ENCODE measurements at places on chromosomes 16 and 17.

GRCh38 chr16:117379-118365 lies 20.8 kb downstream of the NPRL3 start:
- DNase-seq: peak; percentile 32

- DNase-seq: no peak
Observed at GRCh38 chr17:79989106-79989835, 46.4 kb downstream of the TBC1D16 start.

- DNase-seq: no peak
Observed at GRCh38 chr17:36197387-36197703, 787 bp upstream of the CCL3L1 start.

GRCh38 chr16:67429053-67429798 lies 1.7 kb upstream of the HSD11B2 start:
- DNase-seq: no peak

DNA sequence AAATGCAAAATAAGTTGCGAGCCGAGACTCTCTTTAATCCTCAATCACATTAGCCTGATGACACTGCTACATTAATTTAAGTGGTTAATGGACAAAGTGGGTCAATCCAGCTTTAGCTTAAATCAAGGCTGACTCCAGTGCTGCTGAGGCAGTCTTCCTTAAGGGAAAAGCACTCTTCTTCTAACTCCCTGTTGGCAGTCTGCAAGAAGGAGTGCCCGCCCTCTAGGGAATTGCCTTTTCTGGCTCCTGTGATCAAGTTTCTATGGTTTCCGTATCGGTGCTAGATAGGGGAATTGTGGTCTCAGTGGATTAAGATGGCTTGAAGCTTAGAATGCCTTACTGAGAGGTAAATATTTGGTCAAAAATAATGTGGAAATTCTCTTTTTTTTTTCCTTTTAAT lies 41.0 kb downstream of the HS3ST3B1 start:
- no peak for DNase-seq

- DNase-seq: peak; percentile 64
Observed at GRCh38 chr17:72539981-72540897, 419.4 kb downstream of the SOX9 start.

DNA sequence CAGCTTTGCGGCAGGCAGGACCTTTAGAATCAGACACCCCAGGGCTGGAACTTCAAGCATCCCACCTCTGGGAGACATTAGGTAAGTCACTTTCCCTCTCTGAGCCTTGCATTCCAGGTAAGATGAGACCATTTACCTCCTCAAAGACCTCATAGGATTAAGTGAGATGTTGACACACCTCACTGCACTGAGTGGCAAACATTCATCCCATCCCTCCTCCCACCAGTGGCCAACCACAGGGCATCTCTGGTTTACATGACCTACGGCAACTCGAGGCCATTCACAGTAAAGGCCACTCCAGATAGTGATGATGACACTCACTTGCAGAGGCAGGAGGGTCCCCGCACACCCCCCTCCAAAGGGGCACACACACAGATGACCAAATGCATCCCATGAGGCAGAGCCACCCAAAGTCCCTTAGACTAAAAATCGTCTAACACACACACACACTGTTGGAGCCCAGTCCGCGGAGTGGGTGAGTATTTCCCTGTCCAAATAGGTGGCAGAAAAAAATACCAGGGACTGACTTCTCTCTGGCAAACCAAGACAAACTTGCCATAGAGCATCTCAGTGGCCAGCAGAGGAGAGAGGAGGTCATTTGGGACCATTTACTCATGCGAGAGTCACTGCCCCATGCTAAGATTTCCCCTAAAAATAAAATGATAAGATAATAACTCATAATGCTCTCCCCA lies 454.9 kb downstream of the SOX9 start:
- DNase-seq: no peak

- no peak for DNase-seq
Observed at GRCh38 chr17:5595831-5596230, 11.5 kb upstream of the NLRP1 start.

GRCh38 chr17:69246726-69247375 lies 18.2 kb upstream of the ABCA10 start:
- DNase-seq: peak; percentile 43

DNA sequence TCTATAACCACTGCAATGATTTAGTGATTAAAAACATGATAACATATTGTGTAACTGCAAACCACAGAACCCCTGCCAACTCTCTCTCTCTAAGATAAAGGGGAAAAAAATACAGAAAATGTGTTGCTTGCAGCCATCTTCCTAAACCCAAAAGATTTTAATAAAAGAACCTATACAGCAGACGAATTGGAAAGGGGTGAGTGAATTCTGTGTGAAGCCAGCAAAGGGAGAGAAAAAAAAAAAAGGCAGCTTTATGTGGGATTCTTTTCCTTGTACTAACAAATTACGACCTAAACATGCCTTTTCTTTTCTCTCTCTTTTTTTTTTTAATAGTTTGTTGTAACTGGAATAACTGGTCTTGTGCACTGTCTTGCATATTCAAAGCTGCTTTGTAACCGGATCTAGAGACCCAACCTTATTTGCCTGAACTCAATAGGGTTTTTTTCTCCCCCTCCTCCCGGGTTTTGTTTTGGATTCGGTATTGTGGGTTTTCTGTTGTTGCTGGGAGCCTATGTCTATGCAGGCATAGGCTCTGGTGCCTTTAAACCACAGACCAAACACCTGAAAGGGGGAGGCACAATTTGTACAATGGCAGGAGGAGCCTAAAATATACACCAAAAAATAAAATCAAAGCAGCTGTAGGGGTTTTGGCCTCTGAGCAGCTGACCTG lies 7.0 kb upstream of the ZFHX3 start:
- DNase-seq: peak; percentile 90

GRCh38 chr16:23668225-23668624 lies 10.5 kb upstream of the PLK1 start:
- DNase-seq: no peak

GRCh38 chr17:41049110-41049509 lies 2.0 kb upstream of the KRTAP2-1 start:
- peak; percentile 54 for DNase-seq

GRCh38 chr16:12682432-12683165 lies 121.1 kb downstream of the CPPED1 start:
- DNase-seq: no peak

GRCh38 chr17:50909765-50910605 lies 43.8 kb upstream of the TOB1 start:
- DNase-seq: no peak

- DNase-seq: no peak
Observed at GRCh38 chr17:48642059-48642842, 16.1 kb upstream of the HOXB9 start.

DNA sequence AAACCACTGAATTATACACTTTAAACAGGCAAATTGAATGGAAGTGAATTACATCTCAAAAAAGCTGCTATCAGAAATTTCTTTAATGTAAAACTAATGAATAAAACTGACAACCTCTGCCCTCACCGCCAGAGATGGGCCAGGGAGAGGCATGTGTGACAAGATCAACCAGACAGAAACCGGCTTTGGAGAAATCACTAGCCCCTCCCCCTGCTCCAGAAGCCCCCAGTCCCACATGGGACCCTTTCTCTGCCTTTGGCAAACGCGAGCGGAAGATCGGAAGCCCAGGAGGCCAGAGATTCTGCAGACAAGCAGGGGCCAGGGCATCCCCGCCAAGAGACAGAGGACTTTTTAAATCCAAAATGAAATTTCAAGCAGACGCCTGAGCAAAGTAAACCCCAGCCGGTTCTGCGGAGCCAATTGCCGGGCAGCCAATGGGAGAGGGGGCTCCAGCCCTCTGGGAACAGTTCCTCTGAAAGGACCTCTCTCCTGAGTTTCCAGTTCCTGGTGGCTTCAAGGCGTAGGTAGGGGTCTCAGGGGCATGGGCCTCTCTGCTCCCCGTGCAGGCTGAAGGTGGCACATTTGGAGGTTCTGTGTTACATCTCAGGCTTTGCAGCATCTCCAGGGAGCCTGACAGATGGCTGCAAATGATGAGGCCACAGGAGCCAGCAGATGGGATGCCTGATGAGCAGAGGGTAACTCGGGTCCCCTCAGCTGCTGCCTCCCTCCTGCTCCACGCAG lies 118.1 kb downstream of the GSG1L start:
- DNase-seq: no peak

DNA sequence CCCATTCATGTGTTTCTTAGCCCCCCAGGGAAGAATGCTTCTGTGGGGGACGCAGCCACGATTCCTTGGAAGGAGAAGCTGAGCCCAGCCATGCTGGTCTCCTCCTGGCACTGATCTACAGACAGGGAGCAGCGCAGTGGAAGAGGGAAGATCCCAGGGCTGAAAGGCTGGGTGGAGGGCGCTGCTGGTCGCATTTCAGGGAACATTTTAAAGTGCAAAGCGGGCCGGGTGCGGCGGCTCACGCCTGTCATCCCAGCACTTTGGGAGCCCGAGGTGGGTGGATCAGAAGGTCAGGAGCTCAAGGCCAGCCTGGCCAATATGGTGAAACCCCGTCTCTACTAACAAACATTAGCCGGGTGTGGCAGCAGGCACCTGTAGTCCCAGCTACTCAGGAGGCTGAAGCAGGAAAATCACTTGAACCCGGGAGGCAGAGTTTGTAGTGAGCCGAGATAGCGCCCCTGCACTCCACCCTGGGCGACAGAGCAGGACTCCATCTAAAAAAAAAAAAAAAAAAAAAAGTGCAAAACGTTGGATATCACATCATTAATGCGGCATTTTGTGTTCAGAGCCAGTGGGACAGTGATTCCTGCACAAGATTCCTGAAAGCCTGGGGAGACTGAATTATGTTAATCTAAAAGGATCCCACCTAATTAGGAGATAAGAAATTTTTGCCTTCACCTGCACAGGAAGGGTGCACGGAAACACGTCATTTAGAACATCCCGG lies 558 bp upstream of the CHMP6 start:
- no peak for DNase-seq

GRCh38 chr17:61856035-61856434 lies 7.3 kb downstream of the BRIP1 start:
- no peak for DNase-seq

- DNase-seq: peak; percentile 63
Observed at GRCh38 chr17:69388822-69389442, 25.6 kb upstream of the MAP2K6 start.

GRCh38 chr16:62620275-62620674 lies 584.0 kb upstream of the CDH8 start:
- DNase-seq: peak; percentile 54

DNA sequence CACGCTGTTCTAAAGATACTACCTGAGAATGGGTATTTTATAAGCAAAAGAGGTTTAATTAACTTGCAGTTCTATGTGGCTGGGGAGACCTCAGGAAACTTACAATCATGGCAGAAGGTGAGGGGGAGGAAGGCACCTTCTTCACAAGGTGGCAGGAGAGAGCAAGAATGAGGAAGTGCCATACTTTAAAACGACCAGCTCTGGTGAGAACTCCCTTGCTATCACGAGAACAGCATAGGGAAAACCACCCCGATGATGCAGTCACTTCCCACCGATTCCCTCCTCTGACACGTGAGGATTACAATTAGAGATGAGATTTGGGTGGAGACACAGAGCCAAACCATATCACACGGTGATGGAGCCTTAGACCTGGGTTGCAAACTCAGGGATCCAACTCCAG lies 317.5 kb upstream of the EEF2KMT start:
- DNase-seq: no peak

GRCh38 chr16:77430787-77431585 lies 3.8 kb downstream of the ADAMTS18 start:
- no peak for DNase-seq

DNA sequence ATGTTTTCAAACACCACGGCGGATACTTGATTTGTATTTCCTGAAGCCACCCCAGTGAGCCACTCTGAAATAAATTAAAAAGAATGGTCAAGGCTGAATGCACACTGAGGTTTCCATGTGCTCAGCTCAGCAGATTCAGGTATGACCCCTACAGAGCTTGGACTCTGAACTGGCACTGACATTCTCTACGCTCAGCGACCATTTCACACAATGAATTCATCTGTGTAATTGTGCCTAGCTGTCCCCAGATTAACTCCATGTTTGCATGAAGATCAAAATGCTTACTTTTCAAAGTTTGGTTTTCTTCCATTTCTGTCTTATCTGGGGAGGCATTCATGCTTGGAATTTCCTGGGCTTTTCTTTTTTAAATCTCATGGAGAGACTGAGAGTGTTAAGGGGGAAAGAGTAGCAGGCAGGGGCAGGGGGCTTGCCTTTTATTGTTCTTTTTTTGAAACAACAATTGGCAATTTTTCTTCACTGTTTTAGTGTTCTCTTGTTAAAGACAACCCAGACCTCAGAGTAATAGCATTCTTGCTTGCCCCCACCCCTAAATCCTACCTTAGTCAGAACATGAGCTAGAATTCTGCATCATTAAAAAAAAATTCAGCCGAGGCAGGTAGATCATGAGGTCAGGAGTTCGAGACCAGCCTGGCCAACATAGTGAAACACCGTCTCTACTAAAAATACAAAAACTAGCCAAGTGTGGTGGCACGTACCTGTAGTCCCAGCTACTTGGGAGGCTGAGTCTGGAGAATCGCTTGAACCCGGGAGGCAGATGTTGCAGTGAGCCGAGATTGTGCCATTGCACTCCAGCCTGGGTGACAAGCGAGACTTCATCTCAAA lies 85.5 kb upstream of the HNF1B start:
- DNase-seq: no peak

DNA sequence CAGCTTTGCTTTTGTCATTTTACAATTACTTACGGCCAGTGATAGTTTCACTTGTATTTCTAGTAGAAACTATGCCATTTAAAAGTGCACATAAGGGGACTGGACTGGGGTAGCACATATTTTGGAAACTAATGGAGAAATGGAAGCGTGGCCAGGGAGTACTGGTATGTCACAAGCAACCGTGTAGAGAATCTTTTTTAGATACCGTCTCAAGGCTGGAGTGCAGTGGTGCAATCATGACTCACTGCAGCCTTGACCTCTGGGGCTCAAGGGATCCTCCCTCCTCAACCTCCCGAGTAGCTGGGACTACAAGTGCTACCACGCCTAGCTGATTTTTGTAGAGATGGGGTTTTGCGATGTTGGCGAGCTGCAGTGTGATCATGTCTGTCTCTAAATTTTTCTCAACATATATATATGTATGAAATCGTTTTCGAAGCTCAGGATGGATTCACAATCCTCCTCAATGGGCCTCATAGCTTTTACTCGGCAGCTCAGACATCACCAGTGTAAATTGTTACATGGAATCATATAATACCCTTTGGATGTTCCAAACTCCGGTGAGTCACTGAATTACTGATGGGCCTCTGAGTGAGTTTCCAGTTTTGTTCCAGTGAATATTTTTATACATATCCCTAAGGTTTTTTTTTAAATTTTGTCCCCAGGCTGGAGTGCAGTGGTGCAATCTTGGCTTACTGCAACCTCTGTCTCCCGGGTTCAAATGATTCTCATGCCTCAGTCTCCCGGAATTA lies 51.7 kb downstream of the ZNF778 start:
- DNase-seq: no peak

GRCh38 chr16:58937661-58938060 lies 203.5 kb upstream of the GOT2 start:
- DNase-seq: no peak

Data from fibroblast of skin of abdomen (primary cell).